Suppressor macrophage (primary cell): ENCODE measurements at places on chromosomes 4 and X.

- DNase-seq: peak; percentile 44
Observed at GRCh38 chrX:100662796-100663195, 18.8 kb downstream of the SRPX2 start.

GRCh38 chr4:156378033-156378665 is 424.5 kb upstream of the CTSO start:
- DNase-seq: peak; percentile 67

DNA sequence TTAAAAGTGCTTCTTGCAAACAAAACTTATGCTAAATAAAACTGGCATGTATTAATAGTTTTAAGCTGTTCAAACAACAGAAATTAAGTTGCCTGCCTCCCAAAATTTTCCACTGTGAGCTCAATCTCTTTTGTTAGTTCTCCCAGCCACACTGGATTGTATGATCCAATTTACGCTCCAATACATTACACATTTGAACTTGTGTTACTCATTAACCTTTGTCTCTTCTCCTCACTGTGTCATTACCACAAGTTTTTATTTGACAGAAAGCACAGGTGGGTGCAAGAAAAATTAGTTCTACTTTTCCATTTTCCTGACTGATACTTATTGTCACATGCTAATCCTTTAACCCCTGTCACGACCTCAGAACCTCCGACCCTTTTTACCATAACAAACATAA is 55.5 kb downstream of the SHISA3 start:
- DNase-seq: no peak

- no peak for DNase-seq
Observed at GRCh38 chr4:160877087-160877790, 1286.6 kb downstream of the FSTL5 start.

GRCh38 chr4:139603576-139604410 is 47.8 kb upstream of the SETD7 start:
- DNase-seq: peak; percentile 83

GRCh38 chrX:1794586-1794985 is 179.7 kb downstream of the ASMT start:
- no peak for DNase-seq

DNA sequence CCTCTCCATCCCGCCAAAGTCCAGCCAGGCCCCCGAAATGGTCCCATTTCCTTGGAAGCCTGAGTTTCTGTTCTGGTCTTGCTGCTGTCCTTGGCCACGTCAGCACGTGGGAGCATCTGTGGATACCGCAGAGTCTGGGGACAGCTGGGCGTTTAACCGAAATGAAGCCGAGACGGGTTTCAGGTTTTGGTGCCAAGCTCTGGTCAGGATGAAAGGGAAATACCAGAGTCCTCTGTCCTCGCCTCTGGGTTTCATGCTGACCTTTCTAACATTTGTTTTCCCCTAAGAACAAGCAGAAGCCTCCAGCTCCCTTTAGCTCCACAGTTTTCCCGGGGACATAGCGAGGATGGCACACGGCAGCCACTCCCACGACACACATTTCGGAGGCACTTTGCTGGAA is 19.7 kb downstream of the SHOX start:
- no peak for DNase-seq

- no peak for DNase-seq
Observed at GRCh38 chr4:106951891-106952290, 84.2 kb downstream of the DKK2 start.

DNA sequence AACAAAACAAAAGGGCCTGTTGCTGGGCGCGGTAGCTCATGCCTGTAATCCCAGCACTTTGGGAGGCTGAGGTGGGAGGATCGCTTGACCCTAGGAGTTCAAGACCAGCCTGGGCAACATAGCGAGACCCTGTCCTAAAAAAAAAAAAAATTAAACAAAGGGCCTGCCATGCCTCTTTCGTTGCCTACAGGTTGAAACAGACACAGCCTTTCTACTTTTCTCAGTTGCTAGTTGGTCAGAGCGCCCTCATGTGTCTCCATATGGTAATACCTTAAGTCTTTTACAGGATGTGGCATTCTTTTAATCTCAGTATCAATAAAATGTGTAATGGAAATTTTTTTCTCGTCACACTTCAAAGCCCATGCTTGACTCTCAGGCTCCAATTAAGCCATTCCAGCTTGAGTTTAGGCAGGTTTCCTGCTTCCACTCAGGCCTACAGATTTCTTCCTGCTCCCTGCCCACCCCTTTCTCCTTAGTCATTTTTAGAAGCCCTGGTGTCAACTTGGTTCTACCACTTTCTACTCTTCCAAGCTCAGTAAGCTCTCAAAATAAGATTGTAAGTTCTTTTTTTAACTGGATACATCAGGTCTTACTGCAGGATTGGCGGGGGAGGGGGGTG is 4.6 kb upstream of the SOWAHD start:
- peak; percentile 44 for DNase-seq

- DNase-seq: no peak
Observed at GRCh38 chrX:3290561-3290960, 55.9 kb downstream of the MXRA5 start.

GRCh38 chr4:188781655-188782054 is 642.4 kb downstream of the TRIML1 start:
- DNase-seq: no peak

DNA sequence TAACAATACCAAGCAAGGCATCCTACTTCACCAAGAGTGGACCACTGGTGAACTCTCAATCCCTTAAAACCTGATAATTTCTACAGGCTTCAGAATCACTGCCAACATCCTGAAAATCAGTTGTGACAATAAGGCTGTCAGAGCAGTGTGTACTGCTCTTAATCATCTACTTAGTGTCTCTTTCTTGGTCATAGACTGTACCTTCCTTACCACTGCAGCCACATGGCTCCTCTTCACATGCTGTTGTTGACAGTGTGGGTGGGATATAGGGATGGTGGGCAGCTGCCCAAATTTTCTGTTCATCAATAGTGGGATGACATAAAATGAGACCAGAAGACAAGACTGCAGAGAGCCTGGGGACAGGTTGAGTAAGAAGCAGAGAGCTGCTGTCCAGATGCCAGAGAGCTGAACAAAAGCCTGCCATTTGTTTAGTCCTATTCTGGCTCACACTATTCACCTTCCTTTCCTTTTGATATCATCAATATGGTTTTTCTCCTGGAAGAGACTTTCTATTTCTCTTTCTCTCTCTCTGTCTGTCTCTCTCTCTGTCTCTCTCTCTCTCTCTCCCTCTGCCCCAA is 178.9 kb downstream of the MGST2 start:
- DNase-seq: no peak

- no peak for DNase-seq
Observed at GRCh38 chr4:125303821-125304220, 10.9 kb upstream of the FAT4 start.

- DNase-seq: peak; percentile 66
Observed at GRCh38 chr4:23333946-23334878, 555.6 kb downstream of the PPARGC1A start.

- DNase-seq: no peak
Observed at GRCh38 chr4:102723511-102723910, 37.3 kb downstream of the MANBA start.

GRCh38 chr4:151325111-151325948 is at the start of gene SH3D19:
Gene SH3D19, minus strand, starts transcription at chr4:151325605. Its CDS starts 253 bp downstream, at chr4:151325352.
- DNase-seq: peak; percentile 7

DNA sequence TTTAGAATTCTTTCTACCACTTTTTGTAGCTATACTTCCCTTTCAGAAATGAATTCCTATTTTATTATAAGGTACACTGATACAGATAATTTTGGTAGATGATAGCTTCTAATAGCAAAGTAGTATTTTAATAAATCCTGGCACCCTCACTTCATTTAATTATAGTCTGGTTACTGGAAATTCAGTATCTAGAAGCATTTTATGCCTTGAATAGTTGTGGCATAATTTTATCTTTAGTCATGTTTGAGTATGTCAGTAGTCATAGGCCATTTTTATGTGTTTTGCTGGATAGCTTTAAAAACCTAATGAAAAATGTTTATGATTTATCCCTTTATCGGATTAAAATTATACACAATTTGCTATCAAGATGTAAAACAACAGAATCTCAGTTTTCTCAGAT is 92.3 kb downstream of the DIAPH2 start:
- no peak for DNase-seq

- no peak for DNase-seq
Observed at GRCh38 chrX:10414156-10414824, 206.1 kb downstream of the MID1 start.

GRCh38 chr4:137861682-137862081 is 329.4 kb upstream of the PCDH18 start:
- DNase-seq: peak; percentile 20

DNA sequence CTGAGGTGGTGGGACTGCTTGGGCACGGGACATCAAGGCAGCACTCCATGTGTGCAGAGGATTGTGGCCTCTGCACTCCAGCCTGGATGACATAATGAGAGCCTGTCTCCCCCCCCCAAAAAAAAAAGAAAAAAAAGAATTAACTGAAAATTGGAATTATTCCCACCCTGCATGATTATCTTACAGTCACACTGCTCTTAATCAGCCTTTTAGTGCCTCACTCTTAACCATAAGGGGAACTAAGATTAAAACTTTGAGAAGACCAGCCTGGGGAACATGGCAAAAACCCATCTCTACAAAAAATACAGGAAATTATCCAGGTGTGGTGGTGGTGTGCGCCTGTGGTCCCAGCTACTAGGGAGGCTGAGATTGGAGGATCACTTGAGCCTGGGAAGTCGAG is 94.6 kb downstream of the UBE2K start:
- peak; percentile 10 for DNase-seq

DNA sequence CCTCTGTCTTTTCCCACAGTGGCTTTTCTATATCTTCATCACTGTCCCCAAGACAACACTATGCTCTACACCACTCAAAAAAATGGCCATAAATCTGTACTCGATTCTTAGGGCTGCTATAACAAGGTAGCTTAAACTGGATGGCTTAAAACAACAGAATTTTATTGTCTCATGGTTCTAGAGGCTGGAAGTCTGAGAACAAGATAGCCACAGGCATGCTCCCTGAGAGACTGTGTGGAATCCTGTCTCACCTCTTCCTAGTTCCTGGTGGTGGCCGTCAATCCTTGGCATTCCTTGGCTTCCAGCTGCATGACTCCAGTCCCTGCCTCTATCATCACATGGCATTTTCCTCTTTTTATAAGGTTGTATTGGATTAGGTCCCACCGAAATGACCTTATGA is 70.7 kb upstream of the DCLK2 start:
- no peak for DNase-seq

GRCh38 chr4:6461301-6462165 is 10.9 kb downstream of the PPP2R2C start:
- DNase-seq: no peak
